ENCODE measurements at places on chromosomes 2 and 18. TPM values are rescaled to one million over a fixed set of nuclear protein-coding genes. Genes with fewer than 3 reads are reported as not detected.

ATP8B1 gene
- total RNA-seq, result 47.3 TPM

FBXO41 gene
- 1.4 TPM for total RNA-seq

ERLEC1 gene
- 47.7 TPM for total RNA-seq

HOXD13 gene
- total RNA-seq, result not detected

KLHL41 gene
- total RNA-seq, result 0.60 TPM

KCNE4 gene
- total RNA-seq, result 21.2 TPM

TNS1 gene
- 1,255 TPM for total RNA-seq

HYCC2 gene
- 21.2 TPM for total RNA-seq

SERPINB11 gene
- total RNA-seq, result not detected

REG1A gene
- total RNA-seq, result not detected

RFX8 gene
- 0.38 TPM for total RNA-seq

ABHD1 gene
- 0.37 TPM for total RNA-seq

All from posterior vena cava (tissue), 2 donors.